CD4-positive, alpha-beta T cell treated with Interleukin-4 for 4 hours (primary cell): ENCODE measurements at places on chromosomes 4 and X.

GRCh38 chrX:115147220-115147619 is 42.0 kb upstream of the RBMXL3 start:
- no peak for DNase-seq

DNA sequence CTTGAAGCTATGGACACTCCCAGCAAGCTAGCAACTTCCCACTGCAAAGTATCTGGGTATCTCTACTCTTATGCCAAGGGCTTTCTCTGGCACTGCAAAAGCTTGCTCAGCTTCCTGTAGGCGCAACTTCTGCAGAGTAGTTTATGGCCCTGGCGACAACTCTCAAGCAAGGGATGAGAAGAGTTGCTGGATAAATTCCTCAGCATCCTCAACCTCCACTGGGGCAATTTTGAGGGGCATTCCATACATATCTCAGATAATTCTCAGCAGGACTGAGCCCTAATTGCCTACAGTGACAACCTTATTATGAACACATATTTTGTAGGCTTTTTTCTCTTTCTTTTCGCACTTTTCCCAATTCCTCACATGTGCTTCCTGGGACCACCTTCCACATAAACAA is 31.2 kb upstream of the TAB3 start:
- DNase-seq: no peak

- no peak for DNase-seq
These were observed 37.2 kb downstream of the GPR82 start for GRCh38 chrX:41761169-41761568.

- no peak for DNase-seq
These were observed 28.3 kb upstream of the SERTM2 start for GRCh38 chrX:111483135-111483534.

DNA sequence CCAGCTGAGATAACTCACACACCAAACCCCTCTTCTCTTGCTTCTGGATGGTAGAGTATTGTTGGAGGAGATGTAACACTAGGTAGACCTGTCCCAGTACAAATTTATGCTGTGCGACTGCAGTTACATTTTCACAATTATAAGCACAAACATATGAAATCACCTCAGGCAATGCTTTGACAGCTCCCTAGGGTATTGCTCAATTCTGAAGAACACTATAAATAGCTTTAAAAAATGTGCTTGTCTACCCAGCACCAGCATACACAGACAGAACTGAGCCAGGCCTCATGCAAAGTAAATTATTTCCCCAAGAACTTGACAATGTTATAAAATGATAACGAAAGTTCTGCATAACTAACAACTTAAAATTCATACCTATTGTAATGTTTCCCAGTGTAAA is 1999.1 kb upstream of the ADGRL3 start:
- DNase-seq: no peak

DNA sequence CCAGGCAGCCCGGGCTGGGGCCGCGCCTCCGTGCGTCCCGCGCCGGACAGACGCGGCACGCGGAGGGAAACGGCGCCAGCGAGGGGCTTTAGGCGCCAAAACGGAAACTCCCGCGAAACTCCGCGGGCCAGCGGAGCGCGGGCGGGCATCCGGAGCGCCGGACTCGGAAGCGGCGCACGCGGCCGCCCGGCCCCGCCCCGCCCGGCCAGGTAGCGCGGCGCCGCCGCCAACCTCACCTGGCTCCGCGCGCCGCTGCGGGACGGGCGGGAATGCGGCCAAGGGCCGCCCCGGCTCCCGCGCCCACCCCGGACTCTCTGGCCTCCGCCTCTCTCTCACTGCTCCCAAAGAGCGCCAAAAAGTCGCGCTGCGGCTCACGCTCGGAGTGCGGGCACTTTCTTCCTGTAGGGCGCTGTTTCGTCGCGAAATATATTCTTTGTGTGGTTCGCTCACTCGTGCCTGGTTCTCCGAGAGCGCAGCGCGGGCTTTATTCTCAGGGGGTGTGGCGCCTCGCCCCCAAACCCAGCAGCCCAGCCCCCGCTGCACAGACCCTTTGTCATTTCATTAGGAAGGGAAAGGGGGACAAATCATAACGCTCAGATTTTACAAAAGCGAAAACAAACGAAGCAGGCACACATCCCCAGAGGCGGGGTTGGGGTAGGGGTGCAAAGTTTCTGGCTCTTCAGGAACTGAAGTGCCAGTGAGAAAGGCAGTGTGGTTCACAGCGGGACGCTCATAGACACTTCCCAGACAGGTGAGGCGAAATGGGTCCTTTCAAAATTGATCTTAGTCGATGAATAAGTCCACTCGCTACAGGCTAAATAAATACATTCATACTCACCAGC is 961 bp upstream of the MBNL3 start:
- peak; percentile 44 for DNase-seq

DNA sequence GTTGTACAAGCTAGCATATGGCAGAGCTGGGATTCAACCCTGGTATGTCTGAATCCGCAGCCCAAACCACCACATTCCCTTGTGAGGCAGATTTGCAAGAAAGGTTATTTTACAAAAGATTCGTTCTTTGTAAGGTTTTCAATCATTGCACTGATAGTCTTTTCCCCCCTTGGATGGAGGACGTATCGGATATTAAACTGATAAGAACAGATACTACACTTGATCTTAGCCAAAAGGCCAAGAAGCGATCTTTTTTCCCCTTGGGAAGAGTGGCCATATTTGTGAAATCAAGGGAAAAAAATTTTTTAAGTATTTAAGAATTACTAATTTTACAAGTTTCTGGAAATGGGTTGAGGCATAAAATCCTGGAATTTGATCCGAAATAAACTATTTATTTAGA is 34.4 kb upstream of the MSMO1 start:
- DNase-seq: no peak

DNA sequence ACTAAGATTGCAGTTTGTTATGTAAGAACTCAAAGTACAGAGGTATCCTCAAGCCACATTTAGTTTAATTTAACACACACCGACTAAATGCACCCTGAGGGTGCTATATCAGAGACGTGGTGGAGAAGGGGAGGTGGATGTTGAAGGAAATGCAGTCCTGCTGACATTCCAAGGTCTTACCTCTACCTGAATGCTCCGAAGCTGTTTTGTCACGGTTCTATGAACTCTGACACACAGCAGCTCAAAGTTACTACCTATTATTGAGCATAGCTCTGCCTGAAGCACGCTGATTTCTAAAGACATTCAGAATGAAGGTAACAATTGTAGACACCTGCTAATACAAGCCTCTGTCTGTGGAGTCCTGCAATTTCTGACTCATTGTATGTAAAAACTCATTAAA is 6.7 kb downstream of the CC2D2A start:
- no peak for DNase-seq

DNA sequence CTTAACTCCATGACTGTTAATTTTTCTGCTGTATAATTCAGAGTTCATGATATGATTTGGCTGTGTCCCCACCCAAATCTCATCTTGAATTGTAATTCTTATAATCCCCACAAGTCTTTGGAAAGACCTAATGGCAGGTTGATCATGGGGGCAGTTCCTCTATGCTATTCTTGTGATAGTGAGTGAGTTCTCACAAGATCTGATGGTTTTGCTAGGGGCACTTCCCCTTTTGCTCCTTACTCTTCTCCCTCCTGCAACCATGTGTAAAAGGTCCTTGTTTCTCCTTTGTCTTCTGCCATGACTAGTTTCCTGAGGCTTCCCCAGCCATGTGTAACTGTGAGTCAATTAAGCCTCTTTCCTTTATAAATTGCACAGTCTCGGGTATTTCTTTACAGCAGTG is 1751.9 kb downstream of the ARAP2 start:
- DNase-seq: no peak
